Neural crest cell (in vitro differentiated cells): ENCODE measurements at places on chromosomes 3 and 15. TPM values are rescaled to one million over a fixed set of nuclear protein-coding genes. Genes with fewer than 3 reads are reported as not detected.

The PEX5L gene
- total RNA-seq = 0.96 and 1.7 TPM in 2 replicates

The WDR72 gene
- 1.7 and 2.5 TPM in 2 replicates for total RNA-seq

The ANKRD34C gene
- total RNA-seq = not detected in 2 replicates

The GABRR3 gene
- not detected in 2 replicates for total RNA-seq

GRCh38 chr3:15591242-15591641 lies 10.1 kb downstream of the HACL1 start:
- no peak overlapping the region for H3K4me3 ChIP-seq
- H3K27me3 ChIP-seq = no peaks in the 10 kb centered on the region
- H3K4me1 ChIP-seq = no peaks in the 10 kb centered on the region
- DNase-seq = no peak
- H3K36me3 ChIP-seq = no peaks in the 10 kb centered on the region

GRCh38 chr3:54514006-54514405 lies 391.7 kb downstream of the CACNA2D3 start:
- peaks cover 2% of the 10 kb centered on the region for H3K27me3 ChIP-seq
- no peak overlapping the region for H3K27ac ChIP-seq
- no peaks in the 10 kb centered on the region for H3K36me3 ChIP-seq
- H3K4me1 ChIP-seq = no peaks in the 10 kb centered on the region

DNA sequence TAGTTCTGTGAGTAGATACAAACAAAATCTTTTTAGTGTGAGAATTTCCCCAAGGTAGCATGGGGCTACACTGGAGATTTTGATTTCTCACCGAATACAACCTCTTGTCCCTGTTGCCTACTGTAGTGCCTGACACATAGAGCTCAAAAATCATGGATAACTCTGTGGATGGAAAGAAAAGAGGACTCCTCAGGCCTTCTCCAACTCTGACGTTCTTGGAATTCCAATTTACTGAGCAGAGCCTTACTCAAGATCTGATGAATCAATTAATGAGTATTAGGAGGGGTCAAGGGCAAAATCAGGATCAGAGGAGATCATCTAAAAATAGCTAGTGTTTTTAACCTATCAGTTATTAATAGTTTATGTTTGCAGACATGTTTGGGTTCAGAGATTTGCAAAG lies 46.7 kb upstream of the PYDC2 start:
- peaks cover 11% of the 10 kb centered on the region for H3K36me3 ChIP-seq
- no peak overlapping the region for H3K4me3 ChIP-seq
- DNase-seq = no peak
- no peak overlapping the region for H3K27ac ChIP-seq
- H3K27me3 ChIP-seq = no peaks in the 10 kb centered on the region
- no peaks in the 10 kb centered on the region for H3K4me1 ChIP-seq

DNA sequence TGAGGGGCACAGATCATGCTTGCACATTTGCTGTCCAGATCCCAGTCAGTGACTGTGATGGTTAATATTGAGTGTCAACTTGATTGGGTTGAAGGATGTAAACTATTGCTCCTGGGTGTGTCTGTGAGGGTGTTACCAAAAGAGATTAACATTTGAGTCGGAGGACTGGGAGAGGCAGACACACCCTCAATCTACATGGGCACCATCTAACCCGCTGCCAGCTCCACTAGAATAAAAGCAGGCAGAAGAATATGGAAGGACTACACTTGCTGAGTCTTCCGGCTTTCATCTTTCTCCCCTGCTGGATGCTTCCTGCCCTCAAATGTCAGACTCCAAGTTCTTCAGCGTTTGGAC lies 5.1 kb downstream of the GP9 start:
- no peak overlapping the region for H3K4me3 ChIP-seq
- no peaks in the 10 kb centered on the region for H3K36me3 ChIP-seq
- DNase-seq = no peak
- no peaks in the 10 kb centered on the region for H3K4me1 ChIP-seq
- no peaks in the 10 kb centered on the region for H3K27me3 ChIP-seq
